ENCODE measurements at places on chromosomes 11 and 22. TPM values are rescaled to one million over a fixed set of nuclear protein-coding genes. Genes with fewer than 3 reads are reported as not detected.

GRCh38 chr11:120212926-120213325, 2.1 kb downstream of the OAF start:
- DNase-seq = no peak

DNA sequence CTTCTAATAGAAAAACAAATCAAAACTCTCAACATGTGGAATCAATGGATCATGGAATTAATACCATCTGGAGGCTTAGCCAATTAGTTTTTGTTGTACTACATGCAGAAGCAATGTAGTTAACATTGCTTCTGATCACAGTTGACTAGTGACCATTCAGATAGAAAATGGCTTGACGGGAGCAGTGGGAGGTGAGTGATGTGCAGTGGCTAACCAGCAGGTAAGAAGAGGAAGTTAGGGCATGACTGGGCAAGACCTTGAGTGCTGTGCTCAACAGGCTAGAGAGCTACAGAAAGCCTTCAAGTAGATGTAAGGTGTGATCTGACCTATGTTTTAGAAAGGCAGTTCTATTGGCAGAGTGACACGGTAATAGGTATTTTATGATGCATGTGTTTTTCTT, 60.7 kb upstream of the ALKBH3 start:
- no peak for DNase-seq

GRCh38 chr22:20204311-20204710, 53.5 kb upstream of the CCDC188 start:
- no peak for DNase-seq

DNA sequence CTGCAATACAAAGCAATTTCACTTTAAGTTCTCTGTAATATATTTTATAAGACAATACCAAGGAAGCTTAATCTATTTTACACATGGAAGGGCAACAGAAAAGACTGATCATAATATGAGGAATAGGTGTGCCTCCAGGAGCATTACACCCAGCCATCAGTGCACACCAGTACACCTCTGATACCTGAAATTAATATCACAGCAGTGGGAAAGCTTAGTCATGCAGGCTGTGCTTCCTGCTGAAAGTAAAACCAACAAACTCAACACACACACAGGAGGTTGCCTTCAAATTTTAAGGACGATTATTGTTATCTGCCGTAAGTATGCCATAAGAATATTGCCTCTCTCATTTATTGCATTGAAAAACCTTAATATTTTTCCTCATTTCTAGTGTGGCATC, 1119.1 kb upstream of the TENM4 start:
- DNase-seq = no peak

- no peak for DNase-seq
Observed at GRCh38 chr11:110829873-110830272, 117.6 kb upstream of the ARHGAP20 start.

DNA sequence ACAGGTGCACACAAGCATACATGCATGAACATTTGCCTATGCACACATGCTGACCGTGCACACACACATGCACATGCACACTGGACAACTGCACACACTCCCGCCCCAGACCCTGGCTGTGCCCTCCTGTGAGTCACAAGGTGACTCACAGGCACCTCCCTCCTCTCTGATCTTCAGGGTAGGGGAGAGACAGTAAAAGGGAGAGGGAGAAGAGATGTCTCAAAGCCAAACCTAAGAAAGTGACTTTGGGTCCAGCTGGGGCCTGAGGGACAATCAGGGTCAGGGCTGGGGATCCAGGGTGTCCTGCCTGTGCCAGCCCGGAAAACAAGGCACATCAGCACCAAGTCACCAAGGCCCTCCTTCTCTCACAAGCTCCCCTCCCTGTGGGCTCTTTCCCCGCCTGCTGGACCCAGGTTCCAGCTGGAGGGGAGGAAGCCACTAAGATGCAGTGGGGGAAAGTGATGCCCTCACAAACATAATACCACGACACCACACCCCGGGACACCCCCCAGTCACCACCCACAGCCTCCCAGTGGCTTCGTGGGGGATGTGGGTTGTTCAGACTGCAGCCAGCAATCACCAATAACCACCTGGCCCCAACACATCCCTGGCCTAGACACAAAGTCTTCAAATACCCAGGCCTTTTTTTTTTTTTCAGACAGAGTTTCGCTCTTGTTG, 39.3 kb downstream of the PDGFB start:
- no peak for DNase-seq

DNA sequence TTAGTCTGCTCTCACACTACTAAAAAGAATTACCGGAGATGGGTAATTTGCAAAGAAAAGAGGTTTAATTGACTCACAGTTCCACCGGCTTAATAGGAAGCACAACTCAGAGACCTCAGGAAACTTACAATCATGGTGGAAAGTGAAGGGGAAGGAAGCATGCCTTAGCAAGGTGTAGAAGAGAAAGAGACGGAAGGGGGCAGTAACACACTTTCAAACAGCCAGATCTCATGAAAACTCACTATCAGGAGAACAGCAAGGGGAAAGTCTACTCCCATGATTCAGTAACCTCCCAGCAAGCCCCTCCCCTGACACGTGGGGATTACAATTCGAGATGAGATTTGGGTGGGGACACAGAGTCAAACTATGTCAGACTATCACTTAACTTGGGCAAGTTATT, 236.6 kb upstream of the ANO3 start:
- DNase-seq = no peak

- no peak for DNase-seq
Observed at GRCh38 chr22:34812631-34813030, 253.3 kb upstream of the ISX start.

GRCh38 chr11:1838077-1838425, 730 bp upstream of the TNNI2 start:
- no peak for DNase-seq

- no peak for DNase-seq
Observed at GRCh38 chr11:113979431-113979830, 4.5 kb downstream of the HTR3A start.

- no peak for DNase-seq
Observed at GRCh38 chr11:69311767-69312385, 17.9 kb downstream of the MYEOV start.

DNA sequence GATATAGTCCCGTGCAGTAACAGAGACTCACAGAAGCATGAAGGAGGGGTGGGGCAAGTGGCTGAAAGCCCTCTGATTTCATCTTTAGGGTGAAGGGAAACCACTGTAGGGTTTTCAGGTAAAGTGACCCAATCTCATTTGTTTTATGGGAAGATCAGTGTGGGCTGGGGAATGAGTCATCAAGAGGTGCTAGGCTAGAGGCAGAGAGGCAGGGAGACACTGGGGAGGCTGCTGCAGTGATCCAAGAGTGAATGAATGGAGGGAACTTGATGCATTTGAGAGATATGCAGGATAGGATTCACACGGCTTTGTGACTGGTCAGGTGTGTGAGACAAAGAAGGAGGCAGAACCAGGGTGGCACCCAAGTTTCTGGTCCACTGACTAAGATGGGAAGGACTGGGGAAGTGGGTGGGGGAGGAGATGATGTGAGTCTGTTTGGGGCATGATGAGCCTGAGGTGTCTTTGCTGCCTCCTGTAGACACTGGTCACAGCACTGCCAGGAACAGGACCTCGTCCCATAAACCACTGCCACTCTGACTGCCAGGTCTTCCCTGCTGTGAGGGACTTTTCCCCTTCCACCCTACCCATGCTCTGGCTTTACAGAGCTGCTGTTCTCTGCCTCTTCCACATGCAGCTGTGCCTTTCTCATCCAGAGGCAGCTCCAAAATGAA, 239.0 kb downstream of the TENM4 start:
- no peak for DNase-seq

Gene SPTBN2
- 1.6 TPM for total RNA-seq

Gene KCNQ1
- 5.4 TPM for total RNA-seq

Gene TRIM48
- not detected for total RNA-seq

Gene MYRF
- 0.16 TPM for total RNA-seq

Gene PDGFB
- total RNA-seq = 12.2 TPM
